Vagina (tissue), 2 donors: ENCODE measurements at places on chromosomes 6 and 20.

DNA sequence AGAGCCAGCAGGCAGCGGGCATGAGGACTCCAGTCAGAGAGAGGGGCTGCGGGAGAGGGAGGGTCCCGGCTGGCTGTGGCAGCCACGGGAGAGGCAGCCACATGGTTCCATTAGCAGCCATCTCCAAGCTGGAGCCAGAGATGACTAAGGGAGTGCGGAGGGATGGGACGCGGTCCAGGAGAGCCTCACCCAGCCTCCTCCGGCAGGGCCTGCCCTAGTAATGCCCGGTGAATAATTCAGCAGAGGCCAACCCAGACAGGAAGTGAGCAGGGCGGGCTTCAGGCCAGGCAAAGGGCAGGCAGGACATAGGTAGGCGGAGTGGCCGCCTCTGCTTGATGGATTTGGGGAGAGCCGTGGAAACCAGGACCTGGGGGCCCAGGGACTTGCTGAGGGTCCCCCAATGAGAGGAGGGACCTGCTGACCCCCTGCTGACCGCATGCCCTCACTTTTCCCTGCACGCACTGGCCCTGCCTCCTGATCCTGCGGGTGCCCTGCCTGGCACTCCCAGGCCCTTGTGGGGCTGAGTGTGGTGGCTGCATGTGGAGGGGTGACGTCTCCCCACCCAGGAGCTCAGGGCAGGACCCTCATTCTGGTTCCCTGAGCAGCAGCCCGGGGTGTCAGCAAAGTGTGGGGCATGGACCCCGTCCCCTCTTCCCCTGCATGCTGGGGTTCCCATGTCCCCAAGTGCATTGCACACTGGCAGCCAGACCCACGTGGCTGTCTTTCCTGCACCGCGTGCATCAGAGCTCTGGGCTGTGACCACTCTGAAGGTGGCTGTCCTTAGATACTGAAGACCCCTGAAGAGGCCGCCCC is 51.8 kb upstream of the SLCO4A1 start:
- H3K36me3 ChIP-seq = no peaks in the 10 kb centered on the region
- H3K27ac ChIP-seq = no peak overlapping the region
- no peak for DNase-seq

- no peaks in the 10 kb centered on the region for H3K4me1 ChIP-seq
- no peaks in the 10 kb centered on the region for H3K36me3 ChIP-seq
- DNase-seq = no peak
- no peaks in the 10 kb centered on the region for H3K27me3 ChIP-seq
- no peak overlapping the region for H3K4me3 ChIP-seq
These were observed 348.1 kb upstream of the SOX4 start for GRCh38 chr6:21245488-21245887.

- H3K27ac ChIP-seq = no peak overlapping the region
- DNase-seq = no peak
- H3K27me3 ChIP-seq = no peaks in the 10 kb centered on the region
- no peak overlapping the region for H3K4me3 ChIP-seq
- H3K4me1 ChIP-seq = no peaks in the 10 kb centered on the region
These were observed 24.0 kb downstream of the MTFR2 start for GRCh38 chr6:136226027-136226673.

- no peaks in the 10 kb centered on the region for H3K4me1 ChIP-seq
- no peak overlapping the region for H3K4me3 ChIP-seq
- no peaks in the 10 kb centered on the region for H3K27me3 ChIP-seq
- H3K27ac ChIP-seq = no peak overlapping the region
- H3K36me3 ChIP-seq = no peaks in the 10 kb centered on the region
- DNase-seq = no peak
These were observed 12.5 kb downstream of the PLCB1 start for GRCh38 chr20:8144282-8145245.

GRCh38 chr6:145051661-145052060 is 683.7 kb downstream of the EPM2A start:
- no peak overlapping the region for H3K4me3 ChIP-seq
- no peaks in the 10 kb centered on the region for H3K4me1 ChIP-seq
- H3K27ac ChIP-seq = no peak overlapping the region
- DNase-seq = no peak
- H3K27me3 ChIP-seq = no peaks in the 10 kb centered on the region

DNA sequence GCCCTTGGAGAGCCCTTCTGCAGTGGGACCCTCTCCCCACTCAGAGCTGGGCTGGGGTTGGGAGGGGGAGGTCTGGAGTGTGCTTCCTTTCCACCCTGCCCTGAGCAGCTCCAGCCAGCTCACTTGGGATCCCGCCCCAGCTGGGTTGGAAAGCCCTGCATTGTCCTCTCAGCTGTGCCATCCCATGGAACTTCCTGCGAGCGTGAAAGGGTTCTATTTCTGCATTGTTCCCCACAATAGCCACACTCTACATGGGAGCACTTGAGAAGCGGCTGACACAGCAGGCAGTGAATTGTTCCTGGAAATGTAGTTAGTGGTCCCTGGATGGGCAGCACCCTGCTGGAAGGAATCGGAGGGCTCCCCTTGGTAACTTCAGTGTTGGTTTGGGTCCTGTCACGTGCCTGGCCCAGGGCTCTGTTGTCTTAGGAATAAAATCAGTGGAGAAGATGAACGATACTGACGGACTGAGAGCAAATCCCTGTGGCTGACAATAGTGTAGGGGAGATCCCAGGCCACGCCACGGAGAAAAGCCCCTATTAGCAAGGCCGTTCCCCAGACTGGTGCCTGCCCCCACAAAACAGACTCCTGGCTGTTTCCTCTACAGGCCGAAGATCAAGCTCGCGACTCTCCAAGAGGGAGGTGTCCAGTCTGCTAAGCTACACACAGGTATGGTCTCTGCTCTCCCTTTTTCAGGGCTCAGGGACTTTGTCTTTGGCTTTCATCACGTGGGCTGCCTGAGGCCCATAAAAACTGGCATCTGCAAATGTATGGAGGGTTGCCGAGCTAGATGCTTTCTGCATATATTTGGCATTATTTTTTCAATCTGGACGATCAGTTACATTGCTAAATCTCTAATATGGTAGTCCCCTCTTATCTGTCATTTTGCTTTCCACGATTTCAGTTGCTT is 18.8 kb downstream of the DNMT3B start:
- DNase-seq = no peak
- no peaks in the 10 kb centered on the region for H3K36me3 ChIP-seq
- H3K27me3 ChIP-seq = no peaks in the 10 kb centered on the region
- no peak overlapping the region for H3K4me3 ChIP-seq

- no peaks in the 10 kb centered on the region for H3K4me1 ChIP-seq
- H3K4me3 ChIP-seq = no peak overlapping the region
- no peaks in the 10 kb centered on the region for H3K27me3 ChIP-seq
- DNase-seq = no peak
These were observed 260.6 kb downstream of the TPBG start for GRCh38 chr6:82624251-82624650.

GRCh38 chr6:5828296-5828695 is 178.4 kb downstream of the NRN1 start:
- no peak for DNase-seq
- no peaks in the 10 kb centered on the region for H3K4me1 ChIP-seq
- no peak overlapping the region for H3K4me3 ChIP-seq
- no peaks in the 10 kb centered on the region for H3K36me3 ChIP-seq
- H3K27ac ChIP-seq = no peak overlapping the region
